ENCODE measurements at places on chromosomes 4 and X. TPM values are rescaled to one million over a fixed set of nuclear protein-coding genes. Genes with fewer than 3 reads are reported as not detected.
A peak's percentile ranks its signal among the peaks of the same experiment; 100 is the strongest.

GRCh38 chr4:184383497-184384055, 90.8 kb downstream of the IRF2 start:
- no peak for DNase-seq
- H3K4me1 ChIP-seq = peaks cover 41% of the 10 kb centered on the region
- peaks cover 68% of the 10 kb centered on the region for H3K36me3 ChIP-seq
- H3K27me3 ChIP-seq = no peaks in the 10 kb centered on the region
- H3K4me3 ChIP-seq = peak overlapping the region; percentile 56
- peak overlapping the region; percentile 68 for H3K27ac ChIP-seq

DNA sequence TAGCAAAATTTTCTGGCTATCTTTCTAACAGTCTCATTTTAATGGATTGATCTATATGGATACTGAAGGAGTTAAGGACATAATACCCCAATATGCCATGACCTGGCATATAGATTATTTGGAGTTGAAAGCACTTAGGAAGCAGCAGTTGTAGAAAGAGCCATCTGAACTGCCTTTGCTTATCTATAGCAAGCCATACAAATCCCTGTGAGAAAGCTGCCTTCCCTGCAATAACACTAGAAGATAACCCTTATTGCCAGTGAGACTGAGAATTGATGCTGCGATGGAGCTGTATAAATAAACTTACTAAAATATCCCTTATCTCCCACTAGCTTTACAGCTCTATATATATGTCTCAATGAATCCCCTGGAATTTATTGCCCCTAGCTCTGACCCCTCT, 346.3 kb downstream of the TECRL start:
- H3K27ac ChIP-seq = no peak overlapping the region
- H3K27me3 ChIP-seq = no peaks in the 10 kb centered on the region
- no peaks in the 10 kb centered on the region for H3K36me3 ChIP-seq
- no peak overlapping the region for H3K4me3 ChIP-seq

- no peak overlapping the region for H3K27ac ChIP-seq
- H3K27me3 ChIP-seq = no peaks in the 10 kb centered on the region
- DNase-seq = no peak
- no peak overlapping the region for H3K4me3 ChIP-seq
Observed at GRCh38 chr4:53120778-53121177, 245.1 kb downstream of the SCFD2 start.

- no peak overlapping the region for H3K4me3 ChIP-seq
- peaks cover 33% of the 10 kb centered on the region for H3K27me3 ChIP-seq
- no peak for DNase-seq
- no peaks in the 10 kb centered on the region for H3K4me1 ChIP-seq
- H3K27ac ChIP-seq = no peak overlapping the region
- H3K36me3 ChIP-seq = no peaks in the 10 kb centered on the region
Observed at GRCh38 chrX:153320555-153321184, 897 bp downstream of the PNMA6F start.

GRCh38 chrX:31679861-31680260, 608.0 kb upstream of the FTHL17 start:
- H3K27ac ChIP-seq = no peak overlapping the region
- no peaks in the 10 kb centered on the region for H3K4me1 ChIP-seq
- H3K36me3 ChIP-seq = no peaks in the 10 kb centered on the region
- no peaks in the 10 kb centered on the region for H3K27me3 ChIP-seq
- H3K4me3 ChIP-seq = no peak overlapping the region

DNA sequence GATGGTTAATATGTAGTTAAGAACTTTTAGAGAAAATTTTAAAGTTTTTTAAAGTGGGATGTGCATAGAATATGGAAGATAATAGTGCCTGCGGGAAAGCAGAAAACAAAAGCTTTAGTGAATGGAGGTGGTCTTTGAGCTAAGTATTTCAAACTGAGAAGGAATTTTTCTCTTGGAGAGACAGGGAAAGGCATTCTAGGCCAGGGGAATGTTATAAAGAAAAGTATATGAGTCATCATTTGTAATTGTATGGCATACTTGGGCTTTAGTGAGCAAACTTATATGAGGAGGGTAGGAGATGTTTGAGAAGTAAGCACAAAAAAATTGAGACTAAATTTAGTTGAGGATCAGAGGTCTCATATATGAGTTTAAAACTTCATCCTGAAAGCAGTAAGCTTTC, 467.0 kb downstream of the PPARGC1A start:
- H3K27ac ChIP-seq = no peak overlapping the region
- no peaks in the 10 kb centered on the region for H3K36me3 ChIP-seq
- H3K27me3 ChIP-seq = no peaks in the 10 kb centered on the region
- no peak for DNase-seq
- H3K4me3 ChIP-seq = no peak overlapping the region
- peaks cover 2% of the 10 kb centered on the region for H3K4me1 ChIP-seq

Gene KLHL15
- 10.3 TPM for total RNA-seq

Gene NOCT
- 22.1 TPM for total RNA-seq

Gene ATP10D
- total RNA-seq = 2.5 TPM

Gene XPNPEP2
- 0.16 TPM for total RNA-seq

Gene NUP54
- total RNA-seq = 75.6 TPM

All from activated T-helper 2 cell treated with anti-CD3 and anti-CD28 coated beads, Interferon-gamma antibody, Interleukin-2, Interleukin-4, amounts not matched to agents 10 μg/mL and 5 μg/mL and 100 μg/mL, durations not matched to agents 14 hours and 24 hours and 36 hours (primary cell).